ENCODE measurements at places on chromosomes 6 and 20. TPM values are rescaled to one million over a fixed set of nuclear protein-coding genes. Genes with fewer than 3 reads are reported as not detected.

GRCh38 chr6:137471497-137471896, 22.7 kb downstream of the OLIG3 start:
- no peaks in the 10 kb centered on the region for H3K4me1 ChIP-seq
- DNase-seq, result no peak
- no peak overlapping the region for H3K4me3 ChIP-seq
- H3K27me3 ChIP-seq, result no peaks in the 10 kb centered on the region
- H3K36me3 ChIP-seq, result no peaks in the 10 kb centered on the region
- H3K27ac ChIP-seq, result no peak overlapping the region

DNA sequence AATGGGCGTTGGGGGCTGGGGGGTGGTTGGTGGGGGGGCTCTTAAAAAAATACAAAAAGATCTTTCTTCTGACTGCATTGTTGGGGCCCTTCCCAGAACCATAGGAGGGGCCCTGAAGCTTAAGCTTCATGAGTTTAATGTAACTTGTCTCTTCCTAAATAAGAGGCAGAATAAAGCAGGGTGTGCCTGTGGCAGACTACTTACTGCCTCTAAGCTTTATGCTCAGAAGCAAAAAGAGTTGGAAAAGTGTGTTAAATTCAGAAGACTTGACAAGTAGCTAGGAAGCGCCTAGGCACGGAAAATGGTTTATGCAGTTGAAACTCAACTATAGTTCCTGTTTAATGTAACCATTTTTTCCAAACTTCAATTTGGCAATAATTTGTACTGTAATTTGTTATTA, 44.5 kb downstream of the TIAM2 start:
- H3K4me1 ChIP-seq, result no peaks in the 10 kb centered on the region
- no peak for DNase-seq
- no peak overlapping the region for H3K4me3 ChIP-seq

GRCh38 chr20:32227306-32227705, 19.6 kb downstream of the POFUT1 start:
- peaks cover 35% of the 10 kb centered on the region for H3K4me1 ChIP-seq
- H3K36me3 ChIP-seq, result no peaks in the 10 kb centered on the region
- no peak for DNase-seq
- H3K27ac ChIP-seq, result peak overlapping the region; percentile 74
- no peak overlapping the region for H3K4me3 ChIP-seq
- no peaks in the 10 kb centered on the region for H3K27me3 ChIP-seq

FBXO5 gene
- total RNA-seq, result 1.3 TPM

EIF6 gene
- total RNA-seq, result 30.6 TPM

Measured in pancreas (tissue), 10 donors.